ENCODE measurements at places on chromosomes 2 and 18. TPM values are rescaled to one million over a fixed set of nuclear protein-coding genes. Genes with fewer than 3 reads are reported as not detected.

The PAX3 gene
- total RNA-seq = not detected

The TMEM247 gene
- total RNA-seq = not detected

The WNT10A gene
- not detected for total RNA-seq

The PPP1CB gene
- 114 TPM for total RNA-seq

The ITGA6 gene
- 44.9 TPM for total RNA-seq

The KLHL41 gene
- 0.30 TPM for total RNA-seq

The TMEFF2 gene
- total RNA-seq = 0.15 TPM

The ZNF385B gene
- not detected for total RNA-seq

The FRZB gene
- total RNA-seq = not detected

The DSEL gene
- 0.44 TPM for total RNA-seq

The GBX2 gene
- 3.7 TPM for total RNA-seq

The SMYD5 gene
- total RNA-seq = 56.6 TPM

The ASB3 gene
- total RNA-seq = 16.1 TPM

The SOCS6 gene
- total RNA-seq = 32.4 TPM

The NLRC4 gene
- not detected for total RNA-seq

The IKZF2 gene
- 0.11 TPM for total RNA-seq

The MBOAT2 gene
- 30.8 TPM for total RNA-seq

The LOXHD1 gene
- not detected for total RNA-seq

The CCT4 gene
- total RNA-seq = 327 TPM

The DNER gene
- total RNA-seq = 8.5 TPM

The LIMS4 gene
- total RNA-seq = 0.88 TPM

The DNAJC10 gene
- 63.1 TPM for total RNA-seq

All from A549 treated with CpdA at 1 μM for 4 hours (cell line).